ENCODE measurements at places on chromosomes 7 and 10.

GRCh38 chr7:155745737-155746136 lies 66.5 kb downstream of the SHH start:
- DNase-seq = no peak

DNA sequence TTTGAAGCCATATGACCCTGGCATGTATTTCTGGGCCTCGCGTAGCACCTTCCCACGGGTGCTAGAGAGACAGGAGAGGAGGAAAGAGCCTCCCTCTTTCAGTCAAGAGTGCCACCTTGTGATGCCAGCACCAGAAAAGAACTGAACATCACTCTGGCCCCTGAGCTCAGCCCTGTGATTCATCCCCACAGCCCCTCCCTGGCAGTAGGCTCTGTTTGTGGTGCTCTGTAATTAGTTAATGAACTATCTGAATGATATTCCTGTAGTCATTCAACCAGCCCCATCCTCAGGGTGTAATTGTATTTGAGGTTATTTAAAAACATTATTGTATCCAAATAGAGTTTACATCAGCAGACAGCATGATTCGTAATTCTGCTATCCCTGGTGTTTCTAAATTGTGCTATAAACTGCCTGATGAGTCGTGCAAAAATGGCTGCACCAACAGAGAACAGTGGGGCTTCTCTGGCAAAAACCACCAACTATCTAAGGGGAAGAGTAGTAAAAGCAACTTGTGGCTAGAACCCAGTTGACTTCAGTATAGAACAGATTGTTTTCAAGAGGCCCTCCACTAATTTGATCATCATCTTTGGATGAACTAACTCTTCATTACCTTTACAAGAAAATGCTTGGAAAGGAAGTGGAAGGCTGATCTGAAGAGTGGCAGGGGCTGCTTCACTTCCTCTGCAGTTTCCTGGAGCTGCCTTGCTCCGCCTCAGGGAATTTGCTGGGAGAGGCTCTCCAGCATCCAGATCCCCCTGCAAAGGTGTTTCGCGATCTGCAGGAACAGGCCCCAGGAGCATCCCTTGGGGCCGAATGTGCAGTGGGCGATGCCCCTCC lies 23.7 kb upstream of the TIAL1 start:
- DNase-seq = no peak

- no peak for DNase-seq
These were observed 182.5 kb downstream of the LRMDA start for GRCh38 chr10:75613685-75614504.

- DNase-seq = no peak
These were observed 7.7 kb downstream of the NPC1L1 start for GRCh38 chr7:44533301-44534055.

DNA sequence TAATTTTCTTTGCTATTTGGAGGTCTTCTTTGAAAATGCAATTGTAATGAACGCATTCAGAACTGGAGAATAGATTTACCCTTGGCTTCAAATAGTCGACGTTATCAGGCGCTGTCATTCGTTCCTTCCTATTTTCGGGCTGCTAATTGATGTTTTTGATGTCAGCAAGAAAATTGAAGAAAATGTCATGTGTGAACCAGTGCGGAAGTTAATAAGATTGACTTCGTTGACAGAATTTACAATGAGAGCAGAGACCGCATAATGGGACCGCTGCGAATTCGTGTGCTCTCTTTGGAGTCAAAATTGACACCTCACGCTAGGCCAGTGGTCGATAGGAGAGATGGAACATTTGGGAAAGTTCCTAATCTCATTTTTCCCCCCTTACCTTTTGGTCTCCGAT lies 168.8 kb downstream of the TCF7L2 start:
- no peak for DNase-seq

DNA sequence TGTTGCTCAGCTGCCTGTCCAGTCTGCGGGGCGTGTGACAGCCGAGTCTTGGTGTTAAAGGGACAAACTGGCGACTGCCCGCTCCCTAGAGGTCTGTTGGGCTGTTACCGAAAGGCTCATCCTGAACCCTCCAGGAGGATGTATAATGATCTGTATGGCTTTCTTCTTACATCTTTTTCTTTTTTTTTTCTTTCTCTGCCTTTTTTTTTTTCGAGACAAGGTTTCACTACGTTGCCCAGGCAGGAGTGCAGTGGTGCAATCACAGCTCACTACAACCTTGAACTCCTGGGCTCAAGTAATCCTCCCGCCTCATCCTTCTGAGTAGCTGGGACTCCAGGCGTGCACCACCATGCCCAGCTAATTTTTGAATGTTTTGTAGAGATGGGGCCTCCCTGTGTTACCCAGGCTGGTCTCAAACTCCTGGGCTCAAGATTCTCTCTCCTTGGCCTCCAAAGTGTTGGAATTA lies 857 bp downstream of the INTS15 start:
- no peak for DNase-seq

GRCh38 chr7:14275356-14275755 lies 285.9 kb upstream of the ETV1 start:
- no peak for DNase-seq
